ENCODE measurements at places on chromosomes 2 and 18.

- DNase-seq: no peak
Observed at GRCh38 chr2:46504221-46504620, 24.9 kb downstream of the TMEM247 start.

GRCh38 chr2:99922664-99923063 lies 219.7 kb downstream of the AFF3 start:
- no peak for DNase-seq

DNA sequence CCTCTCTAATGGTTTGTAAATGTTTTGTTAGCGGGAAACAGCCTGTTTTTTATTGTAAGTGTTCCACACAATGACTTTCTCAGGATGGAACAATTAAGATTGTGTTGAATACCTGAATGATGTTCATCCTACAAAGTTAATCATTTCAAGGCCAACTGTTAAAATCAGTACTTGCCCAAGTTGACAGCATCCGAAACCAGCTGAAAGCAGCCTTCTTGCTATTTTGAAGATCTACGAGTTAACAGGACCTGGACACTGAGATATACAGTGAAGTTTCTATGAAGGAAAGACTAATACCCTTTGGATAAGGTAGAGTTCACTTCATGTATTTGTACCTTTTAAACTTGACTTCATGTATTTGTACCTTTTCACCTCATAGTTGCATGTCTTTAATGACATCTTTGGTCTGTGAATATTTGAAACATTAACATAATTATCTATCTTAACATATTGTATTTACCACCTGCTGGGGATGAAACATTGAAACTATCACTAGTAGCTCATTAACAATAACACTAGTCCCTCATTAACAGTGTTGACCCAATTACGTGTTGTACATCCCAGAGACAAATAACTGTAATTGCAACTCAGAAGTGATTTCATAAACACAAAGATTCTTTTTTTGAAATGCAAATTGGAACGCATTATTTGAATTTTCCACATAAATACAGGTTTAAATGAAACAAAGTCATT lies 556.0 kb upstream of the MEX3C start:
- DNase-seq: no peak

- DNase-seq: no peak
Observed at GRCh38 chr2:126381091-126381490, 274.9 kb upstream of the GYPC start.

GRCh38 chr2:197248623-197249022 lies 62.0 kb downstream of the ANKRD44 start:
- no peak for DNase-seq

DNA sequence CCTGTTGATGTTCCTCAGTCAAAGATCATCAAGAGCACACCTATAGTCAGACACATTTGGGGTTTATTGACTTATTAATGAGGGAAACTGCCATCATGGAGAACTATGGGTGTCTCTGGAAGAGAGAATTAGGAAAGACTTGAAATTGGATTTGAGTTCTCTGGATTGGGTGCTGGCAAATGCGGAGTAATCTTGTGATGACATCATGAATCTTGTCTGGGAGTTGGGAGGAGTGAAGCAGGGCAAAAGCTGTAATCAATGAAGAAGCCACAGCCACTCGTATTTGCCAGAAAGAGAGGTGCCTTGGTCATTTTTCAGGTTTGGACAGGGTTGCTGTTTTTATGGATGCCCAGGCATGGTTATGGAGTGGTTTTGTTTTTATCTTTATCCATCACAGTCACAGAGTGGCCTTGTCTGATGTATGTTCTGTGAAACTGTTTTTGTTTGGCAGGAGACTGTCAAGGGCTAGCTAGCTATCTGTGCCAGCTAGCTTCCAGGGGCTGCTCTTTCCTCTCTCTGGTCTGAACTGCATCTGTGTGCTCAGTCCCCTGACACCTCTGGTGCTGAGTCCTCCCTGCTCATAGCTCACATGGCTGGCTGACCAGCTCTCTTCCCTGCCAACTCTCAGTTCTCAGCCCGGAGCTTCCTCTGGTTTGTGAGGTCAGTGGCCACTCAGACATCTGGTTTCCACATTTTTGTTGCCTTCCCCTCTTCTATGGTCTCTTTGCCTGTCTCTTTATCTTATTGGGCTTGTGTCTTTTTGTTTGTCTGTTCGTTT lies 193.4 kb upstream of the RMP24 start:
- DNase-seq: peak; percentile 20

All from HFF-Myc (cell line).